NCI-H1092 treated with DMSO at 0.1 percent for 48 hours (cell line): ENCODE measurements at places on chromosomes 4 and X.
A peak's percentile ranks its signal among the peaks of the same experiment; 100 is the strongest.

- DNase-seq = no peak
These were observed 8.0 kb upstream of the NAT8L start for GRCh38 chr4:2051086-2051485.

- DNase-seq = no peak
These were observed 200.0 kb upstream of the MAOA start for GRCh38 chrX:43456063-43456462.

DNA sequence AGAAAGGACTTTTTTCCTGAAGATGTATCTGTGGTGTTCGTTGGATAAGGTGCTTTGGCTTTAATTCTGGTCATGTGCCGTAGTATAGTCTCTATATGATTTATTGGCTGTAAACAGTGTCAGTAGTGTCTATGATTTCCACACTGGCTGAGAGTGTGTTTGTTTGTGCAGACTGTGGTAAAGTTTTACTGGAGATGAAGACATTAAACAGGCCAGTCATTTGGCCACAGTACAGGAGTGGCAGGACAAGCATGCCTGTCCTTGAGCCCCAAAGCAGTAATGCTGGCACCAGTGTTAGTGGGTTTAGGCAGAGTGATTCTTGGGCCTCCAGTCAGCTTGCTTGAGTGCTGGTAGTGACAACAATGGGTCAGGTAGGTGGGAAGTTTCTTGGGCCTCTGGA lies 1023.9 kb upstream of the GRID2 start:
- no peak for DNase-seq

- DNase-seq = peak; percentile 57
These were observed 47.9 kb upstream of the RGN start for GRCh38 chrX:47030339-47030738.

DNA sequence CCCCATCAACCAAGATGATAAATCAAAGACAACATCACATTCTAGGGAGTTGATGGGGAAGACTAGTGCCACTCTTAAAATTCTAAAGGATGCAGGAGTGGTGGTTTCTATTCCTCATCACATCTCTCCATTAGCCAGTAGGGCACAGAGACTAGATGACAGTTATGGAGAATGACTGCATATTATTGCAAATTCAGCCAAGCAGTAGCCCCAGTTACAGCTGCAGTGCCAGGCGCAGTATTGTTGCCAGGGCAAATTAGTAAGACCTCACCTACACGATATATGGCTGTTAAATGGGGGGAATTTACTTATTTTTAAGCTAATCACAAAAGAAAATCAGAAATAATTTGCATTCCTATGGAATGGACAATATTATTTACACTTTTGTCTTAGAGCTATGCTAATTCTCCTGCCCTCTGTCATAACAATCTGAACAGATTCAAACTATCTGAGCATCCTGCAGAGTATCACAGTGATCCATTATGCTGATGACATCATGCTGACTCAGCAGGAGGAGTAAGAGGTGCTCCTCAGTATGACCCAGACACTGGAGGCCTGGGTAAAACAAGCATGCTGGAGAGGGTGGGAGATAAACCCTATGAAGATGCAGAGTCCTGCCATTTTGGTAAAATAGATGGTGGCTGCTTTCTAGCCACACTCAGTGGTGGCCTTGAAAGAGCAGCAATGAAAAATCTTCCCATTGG lies 24.7 kb downstream of the ETNPPL start:
- DNase-seq = no peak

- no peak for DNase-seq
These were observed 84.1 kb downstream of the MSN start for GRCh38 chrX:65751519-65751918.

- DNase-seq = no peak
These were observed 133.3 kb upstream of the PCDH7 start for GRCh38 chr4:30586850-30587249.

- no peak for DNase-seq
These were observed 5.5 kb upstream of the PAGE1 start for GRCh38 chrX:49701323-49701722.

DNA sequence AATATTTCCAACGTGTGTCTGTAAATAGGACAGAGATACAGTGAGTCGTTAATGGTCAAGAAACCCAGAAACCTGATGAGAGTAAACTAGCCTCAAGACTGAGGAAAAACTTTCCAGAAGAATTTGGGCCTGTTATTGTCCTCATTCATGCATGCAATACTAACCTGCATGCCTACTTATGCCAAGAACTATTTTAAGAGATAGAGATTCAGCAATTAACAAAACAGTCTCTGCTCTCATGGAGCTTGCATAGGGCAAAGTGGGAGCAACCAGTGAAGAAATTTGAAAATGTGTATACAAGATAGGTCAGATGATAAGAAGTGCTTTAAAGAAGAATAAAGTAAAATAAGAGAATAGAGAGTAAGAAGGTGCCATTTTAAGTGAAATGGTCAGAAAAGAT lies 66.1 kb upstream of the FRG1 start:
- DNase-seq = no peak

GRCh38 chrX:72392042-72392441 lies 86.3 kb upstream of the CITED1 start:
- no peak for DNase-seq
